ENCODE measurements at places on chromosomes 6 and 20.

DNA sequence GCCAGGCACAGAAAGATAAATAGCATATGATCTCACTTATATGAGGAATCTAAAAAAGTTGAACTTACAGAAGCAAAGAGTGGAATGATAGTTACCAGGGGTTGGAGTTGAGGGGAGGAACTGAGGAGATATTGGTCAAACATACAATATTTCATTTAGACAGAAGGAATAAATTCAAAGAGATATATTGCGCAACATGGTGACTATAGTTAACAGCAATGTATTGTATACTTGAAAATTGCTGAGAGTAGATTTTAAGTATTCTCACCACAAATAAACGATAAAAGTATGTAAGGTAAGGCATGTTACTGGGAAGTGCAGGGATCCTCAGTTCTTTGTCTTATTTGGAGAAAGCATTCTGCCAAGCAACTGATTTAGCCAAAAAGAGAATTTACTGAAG, 171.9 kb downstream of the LMBRD1 start:
- DNase-seq: no peak

- no peak for DNase-seq
Measured at GRCh38 chr20:25269057-25269832, 21.4 kb downstream of the PYGB start.

DNA sequence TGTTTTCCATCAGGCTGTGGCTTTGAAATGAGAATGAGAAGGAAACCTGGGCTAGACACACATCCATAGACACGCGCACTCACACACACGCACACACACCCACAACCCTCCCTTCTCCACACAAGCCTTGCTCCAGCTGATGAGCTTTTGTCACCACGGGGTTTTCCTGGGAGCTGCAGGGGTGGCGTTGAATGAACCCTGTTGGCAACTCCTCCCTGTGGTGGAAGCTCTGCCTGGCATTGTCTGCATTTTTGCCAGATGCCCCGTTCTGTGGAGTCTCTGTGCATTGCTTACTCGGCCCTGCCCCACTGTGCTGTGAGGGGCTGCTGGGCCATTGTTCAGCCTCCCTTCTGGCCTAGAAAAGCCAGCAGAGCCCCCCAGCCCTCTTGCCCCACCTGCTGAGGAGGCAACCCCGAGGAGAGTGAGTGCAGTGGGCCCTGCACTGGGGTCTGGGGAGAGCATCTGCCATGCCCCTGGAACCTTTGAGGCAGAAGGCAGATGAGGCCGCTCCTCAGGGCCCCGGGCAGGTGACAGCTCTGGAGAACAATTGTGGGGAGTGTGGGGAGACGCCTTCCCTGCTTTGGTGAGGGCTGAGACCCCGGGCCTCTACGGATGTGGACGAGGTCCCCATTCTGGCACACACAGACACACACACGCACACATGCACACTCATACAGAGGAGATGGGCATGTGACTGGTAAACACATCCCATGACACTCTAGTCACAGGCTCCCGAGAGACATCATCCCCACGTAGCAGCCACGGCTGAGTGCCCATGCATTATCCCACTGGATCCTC, 9.9 kb downstream of the ADIG start:
- no peak for DNase-seq

DNA sequence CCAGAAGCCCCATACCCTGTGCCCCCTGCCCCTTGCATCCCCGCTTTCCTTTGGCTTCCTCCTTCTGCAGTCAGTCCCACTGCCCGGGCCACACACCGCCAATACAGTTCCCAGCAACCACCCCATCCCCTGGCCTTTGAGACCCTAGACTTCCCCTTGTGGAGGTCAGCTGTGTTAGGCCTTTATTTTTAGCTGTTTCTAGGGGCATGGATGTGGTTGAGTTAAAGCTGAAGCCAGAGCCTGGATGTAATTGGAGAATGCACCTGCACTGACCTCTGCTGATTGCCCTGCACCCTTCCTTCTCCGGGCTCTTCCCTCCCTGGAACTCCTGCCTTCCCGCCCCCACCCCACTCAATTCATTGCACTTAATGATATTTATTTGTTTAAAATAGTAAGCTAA, 33.9 kb downstream of the LYRM2 start:
- DNase-seq: no peak

GRCh38 chr6:105369145-105369544, 33.7 kb downstream of the PREP start:
- no peak for DNase-seq

Data from GM03348 (cell line).